ENCODE measurements at places on chromosomes 6 and 20.

DNA sequence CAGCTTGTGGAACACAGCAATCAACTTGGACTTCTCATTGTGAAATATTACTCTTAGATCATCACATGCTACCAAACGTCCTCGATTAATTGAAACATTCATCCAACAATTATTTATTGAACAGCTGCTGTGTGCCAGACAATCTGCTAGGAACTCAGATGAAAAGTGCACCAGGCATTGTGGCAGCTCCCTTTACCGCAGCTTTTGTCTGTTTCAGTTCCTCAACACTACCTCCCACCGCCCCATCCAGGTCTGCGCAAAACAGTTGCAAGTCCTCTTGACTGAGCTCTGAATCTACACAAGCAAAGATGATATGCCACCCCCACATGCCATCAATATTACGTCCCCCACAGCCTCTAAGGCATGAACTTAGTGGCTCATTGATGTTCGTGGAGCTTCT, 1094.4 kb upstream of the MAP3K7 start:
- H3K27me3 ChIP-seq, result no peaks in the 10 kb centered on the region
- no peak for DNase-seq
- no peaks in the 10 kb centered on the region for H3K36me3 ChIP-seq
- no peak overlapping the region for H3K27ac ChIP-seq
- no peaks in the 10 kb centered on the region for H3K4me1 ChIP-seq
- no peak overlapping the region for H3K4me3 ChIP-seq

DNA sequence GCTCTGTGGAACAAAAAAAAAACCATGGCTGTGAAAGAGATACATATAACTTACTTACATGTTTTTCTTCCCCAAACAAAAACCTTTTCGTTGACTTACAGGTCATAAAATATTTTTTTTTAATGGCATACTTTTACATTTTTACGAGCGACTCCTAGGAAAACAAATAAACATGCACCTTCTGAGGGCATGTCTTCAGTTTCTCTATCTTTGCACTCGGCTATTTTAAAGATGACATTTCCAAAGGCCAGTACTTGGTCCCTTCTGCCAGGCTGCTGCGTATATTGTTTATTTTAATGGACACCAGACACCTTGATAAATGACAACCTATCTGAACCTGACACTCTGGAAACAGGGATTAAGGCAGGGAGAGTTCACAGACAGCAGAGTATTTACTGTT, 49.4 kb downstream of the PIGU start:
- no peak for DNase-seq
- H3K4me3 ChIP-seq, result no peak overlapping the region
- H3K4me1 ChIP-seq, result peaks cover 1% of the 10 kb centered on the region
- no peaks in the 10 kb centered on the region for H3K27me3 ChIP-seq
- H3K36me3 ChIP-seq, result peaks cover 8% of the 10 kb centered on the region

GRCh38 chr6:1758076-1758679, 148.5 kb downstream of the FOXC1 start:
- H3K36me3 ChIP-seq, result no peaks in the 10 kb centered on the region
- H3K27ac ChIP-seq, result no peak overlapping the region
- no peaks in the 10 kb centered on the region for H3K27me3 ChIP-seq
- peaks cover 4% of the 10 kb centered on the region for H3K4me1 ChIP-seq

DNA sequence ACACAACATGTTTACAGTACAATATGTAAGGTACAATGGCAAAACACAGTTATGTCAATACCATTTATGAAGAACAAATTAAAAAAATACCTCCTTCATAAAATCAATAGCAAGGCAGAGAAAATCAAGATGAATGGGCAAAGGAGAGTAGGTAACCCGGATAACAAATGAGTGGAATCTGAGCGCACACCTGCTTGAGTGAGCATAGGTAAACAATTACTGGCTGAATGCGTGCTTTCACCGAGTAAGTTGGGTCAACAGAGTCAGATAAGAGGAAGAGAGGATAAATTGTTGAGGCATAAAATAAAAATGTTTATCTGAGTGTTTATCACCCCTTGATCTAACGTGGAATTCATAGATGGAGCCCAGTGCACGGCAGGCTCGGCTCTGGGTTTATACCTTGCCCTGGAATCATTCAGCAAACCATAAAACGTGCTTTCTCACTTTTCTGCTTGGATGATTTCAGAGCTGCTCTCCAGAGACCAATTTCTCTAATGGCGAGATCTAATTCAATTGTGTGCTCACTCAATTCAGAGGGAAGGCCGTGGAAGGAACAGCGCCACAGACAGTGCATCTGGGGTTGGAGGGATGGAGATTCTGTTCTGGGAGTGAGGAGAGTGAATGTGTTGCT, 224.8 kb upstream of the MAP3K7 start:
- no peaks in the 10 kb centered on the region for H3K27me3 ChIP-seq
- H3K4me3 ChIP-seq, result no peak overlapping the region
- no peaks in the 10 kb centered on the region for H3K4me1 ChIP-seq
- H3K27ac ChIP-seq, result no peak overlapping the region
- no peaks in the 10 kb centered on the region for H3K36me3 ChIP-seq

DNA sequence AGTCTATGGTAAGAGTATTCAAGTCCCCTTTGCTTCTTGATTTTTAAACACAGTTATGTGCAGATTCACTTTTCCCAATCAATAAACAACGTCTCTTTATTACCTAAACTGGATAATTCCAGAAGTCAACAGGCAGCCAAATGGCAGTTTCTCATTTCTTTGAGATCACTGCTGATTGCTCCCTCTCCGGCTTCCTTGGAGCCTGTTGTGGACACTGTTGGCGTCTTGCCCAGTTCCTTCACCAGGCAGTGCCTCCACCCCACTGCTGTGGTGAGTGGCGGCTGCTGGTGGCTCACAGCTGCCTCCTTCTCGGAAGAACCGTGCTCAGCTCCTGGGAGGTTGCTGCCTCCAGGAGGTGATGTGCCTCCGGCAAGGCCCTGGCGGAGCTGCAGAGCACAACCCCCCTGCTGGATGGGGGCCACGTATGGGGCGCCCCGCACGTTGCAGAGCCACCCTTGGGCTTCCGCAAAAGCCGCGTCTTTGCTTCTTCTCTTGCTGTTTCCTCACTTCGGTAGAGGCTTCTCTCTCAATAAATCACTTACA, 105.1 kb upstream of the CNKSR3 start:
- no peak for DNase-seq
- no peaks in the 10 kb centered on the region for H3K36me3 ChIP-seq
- no peak overlapping the region for H3K27ac ChIP-seq
- H3K27me3 ChIP-seq, result no peaks in the 10 kb centered on the region

DNA sequence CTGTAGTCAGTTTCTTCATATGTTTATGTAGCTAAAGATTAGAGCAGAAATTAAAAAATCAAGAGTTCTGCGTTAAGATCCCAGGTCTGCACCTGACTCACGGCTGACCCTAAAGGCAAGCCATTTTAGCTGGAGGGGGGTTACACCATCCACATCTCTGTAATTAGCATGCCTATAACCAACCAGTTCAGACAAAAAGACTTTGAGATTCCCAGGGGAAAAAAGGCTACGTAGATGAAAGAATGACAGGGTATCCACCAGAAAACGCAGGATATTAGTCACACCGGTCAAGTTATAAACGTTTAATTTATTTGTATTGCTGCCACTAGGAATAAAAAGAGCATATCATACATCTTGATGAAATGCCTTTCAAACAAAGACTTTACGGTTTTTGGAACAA, 299.1 kb downstream of the FOXC1 start:
- H3K27ac ChIP-seq, result no peak overlapping the region
- H3K4me1 ChIP-seq, result peaks cover 4% of the 10 kb centered on the region
- no peaks in the 10 kb centered on the region for H3K27me3 ChIP-seq

DNA sequence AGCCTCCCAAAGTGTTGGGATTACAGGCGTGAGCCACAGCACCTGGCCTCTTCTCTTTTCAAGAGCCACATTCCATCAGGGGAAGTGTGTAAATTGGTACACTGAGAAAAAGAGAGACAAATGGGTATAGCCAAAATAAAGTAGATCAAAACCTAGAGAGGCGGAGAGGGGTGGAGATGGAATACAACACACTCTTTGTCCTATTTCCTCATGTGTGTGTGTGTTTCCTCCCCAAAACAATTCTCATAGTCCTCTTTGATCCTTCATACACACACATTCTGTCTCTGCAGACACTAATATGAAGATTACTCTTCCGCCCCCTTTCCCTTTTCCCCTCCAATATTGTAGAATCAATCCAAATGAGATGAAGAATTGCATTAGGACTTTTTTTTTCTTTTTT, 16.0 kb downstream of the PXT1 start:
- H3K27ac ChIP-seq, result no peak overlapping the region
- no peaks in the 10 kb centered on the region for H3K27me3 ChIP-seq
- peaks cover 7% of the 10 kb centered on the region for H3K4me1 ChIP-seq
- H3K36me3 ChIP-seq, result no peaks in the 10 kb centered on the region

DNA sequence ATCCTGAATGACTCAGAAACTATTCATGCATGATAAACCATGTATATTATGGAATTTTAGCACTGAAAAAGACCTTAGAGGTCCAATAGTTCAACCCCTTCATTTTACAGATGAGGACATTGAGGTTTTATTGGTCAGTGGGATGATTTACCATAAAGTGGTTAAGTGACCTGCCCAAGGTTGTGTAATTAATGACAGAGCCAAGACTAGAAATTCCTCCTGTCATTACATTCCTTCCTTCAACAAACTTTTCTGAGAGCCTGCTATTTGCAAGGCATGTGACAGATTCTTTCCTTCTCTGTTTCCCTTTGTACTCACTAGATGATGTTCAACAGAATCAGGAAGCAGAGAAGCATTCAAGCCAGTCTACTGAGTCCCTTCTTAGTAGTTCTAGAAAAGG, 170.7 kb upstream of the KCNK16 start:
- H3K4me3 ChIP-seq, result no peak overlapping the region
- H3K36me3 ChIP-seq, result no peaks in the 10 kb centered on the region
- H3K4me1 ChIP-seq, result no peaks in the 10 kb centered on the region
